ENCODE measurements at places on chromosomes 3 and 15. TPM values are rescaled to one million over a fixed set of nuclear protein-coding genes. Genes with fewer than 3 reads are reported as not detected.

The ITIH1 gene
- total RNA-seq = not detected

The OR4M2 gene
- total RNA-seq = not detected

The DCLK3 gene
- not detected for total RNA-seq

The POTEB gene
- not detected for total RNA-seq

The ABHD17C gene
- 2.5 TPM for total RNA-seq

The IMPG2 gene
- 1.1 TPM for total RNA-seq

The FBXW12 gene
- not detected for total RNA-seq

GRCh38 chr3:33908250-33908851, 109.9 kb downstream of the PDCD6IP start:
- no peaks in the 10 kb centered on the region for H3K36me3 ChIP-seq
- no peak for DNase-seq
- H3K4me1 ChIP-seq = no peaks in the 10 kb centered on the region
- no peak overlapping the region for H3K4me3 ChIP-seq
- H3K27me3 ChIP-seq = no peaks in the 10 kb centered on the region
- no peak overlapping the region for H3K27ac ChIP-seq

DNA sequence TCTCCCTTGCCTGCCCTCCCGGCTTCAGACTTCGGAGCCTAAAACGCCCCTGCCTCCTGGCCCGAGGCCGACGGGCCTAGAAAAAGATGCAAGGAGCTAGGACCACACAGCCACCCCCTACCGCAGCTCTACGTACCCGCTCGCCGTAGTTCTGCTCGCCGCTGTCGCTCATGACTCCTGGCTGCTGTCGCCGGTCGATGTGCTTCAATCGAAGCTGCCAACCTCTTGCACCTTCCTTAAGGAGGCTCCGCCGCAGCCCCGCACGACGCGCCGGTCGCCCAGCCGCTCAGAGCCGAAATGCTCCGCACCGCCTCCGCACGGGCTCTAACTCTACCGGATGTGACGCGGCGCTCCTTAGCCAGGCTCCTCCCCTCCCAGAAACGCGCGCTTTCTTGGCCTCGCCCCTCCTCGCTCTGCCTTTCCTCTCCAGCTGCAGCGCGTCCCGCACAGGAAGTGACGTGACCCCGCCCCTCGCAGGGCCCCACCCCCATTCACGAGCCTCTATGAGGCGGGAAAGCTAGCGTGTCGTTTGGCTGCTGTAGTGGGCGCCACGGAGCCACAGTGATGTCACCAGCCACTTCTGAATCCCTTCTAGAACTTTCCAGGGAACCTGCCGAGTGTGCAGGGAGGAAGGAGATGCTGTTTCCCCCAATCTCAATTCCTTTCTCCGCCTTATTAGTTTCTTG, at the start of gene TRA2B:
TRA2B (minus strand) TSS at position 326 of the 686 bp plus-strand sequence; CDS start at position 172, 154 bp downstream.
- H3K36me3 ChIP-seq = peaks cover 13% of the 10 kb centered on the region
- H3K27me3 ChIP-seq = no peaks in the 10 kb centered on the region
- H3K4me3 ChIP-seq = peak within 1 kb of the TSS; percentile 99
- peak within 1 kb of the TSS; percentile 100 for H3K27ac ChIP-seq
- peaks cover 41% of the 10 kb centered on the region for H3K4me1 ChIP-seq

DNA sequence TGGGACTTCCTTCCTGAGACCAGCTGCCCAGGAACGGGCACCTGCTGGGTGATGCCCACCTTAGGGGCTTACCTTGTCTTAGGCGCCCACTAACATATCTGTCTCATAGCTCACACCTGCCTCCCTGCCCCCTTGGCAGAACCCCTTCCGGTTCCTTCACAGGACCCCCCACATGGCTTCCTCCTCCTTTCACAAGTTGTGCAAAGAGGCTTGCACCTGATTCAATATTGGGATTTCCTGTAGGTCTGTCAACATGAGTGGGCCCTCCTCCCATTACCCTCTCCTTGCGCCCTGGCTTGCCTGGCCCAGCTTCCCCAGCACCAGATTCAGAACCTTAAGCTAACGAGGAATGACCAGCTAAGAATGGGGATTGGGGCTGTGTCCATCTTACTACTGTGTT, 633 bp downstream of the THPO start:
- peaks cover 25% of the 10 kb centered on the region for H3K4me1 ChIP-seq
- H3K27me3 ChIP-seq = peaks cover 38% of the 10 kb centered on the region
- DNase-seq = no peak
- no peak overlapping the region for H3K27ac ChIP-seq

- H3K27me3 ChIP-seq = no peaks in the 10 kb centered on the region
- DNase-seq = no peak
- H3K27ac ChIP-seq = no peak overlapping the region
- no peak overlapping the region for H3K4me3 ChIP-seq
- H3K36me3 ChIP-seq = peaks cover 54% of the 10 kb centered on the region
- peaks cover 16% of the 10 kb centered on the region for H3K4me1 ChIP-seq
Measured at GRCh38 chr3:48247401-48247811, 6.5 kb downstream of the ZNF589 start.

DNA sequence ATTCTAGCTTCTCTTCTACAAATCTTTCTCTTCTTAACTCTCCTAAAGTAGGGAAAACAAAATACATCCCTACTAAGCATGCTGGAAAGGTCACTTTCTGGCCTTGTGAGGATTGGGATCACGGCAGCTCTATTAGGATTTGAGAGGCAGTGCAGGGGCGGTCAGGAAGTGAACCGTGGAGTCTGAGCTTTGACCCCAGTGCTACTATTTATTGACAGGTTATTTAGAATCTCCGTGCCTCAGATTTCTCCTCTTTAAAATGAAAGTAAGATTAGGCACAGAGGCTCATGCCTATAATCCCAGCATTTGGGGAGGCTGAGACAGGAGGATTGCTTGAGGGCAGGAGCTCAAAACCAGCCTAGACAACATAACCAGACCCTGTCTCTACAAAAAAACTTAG, 42.0 kb upstream of the CHRM5 start:
- H3K27me3 ChIP-seq = no peaks in the 10 kb centered on the region
- H3K4me1 ChIP-seq = no peaks in the 10 kb centered on the region
- H3K27ac ChIP-seq = no peak overlapping the region
- H3K4me3 ChIP-seq = no peak overlapping the region
- no peak for DNase-seq

- peak overlapping the region; percentile 82 for H3K27ac ChIP-seq
- peak overlapping the region; percentile 16 for H3K4me3 ChIP-seq
- DNase-seq = no peak
- peaks cover 61% of the 10 kb centered on the region for H3K4me1 ChIP-seq
- H3K36me3 ChIP-seq = peaks cover 22% of the 10 kb centered on the region
Measured at GRCh38 chr3:152452318-152452717, 183.6 kb downstream of the MBNL1 start.

DNA sequence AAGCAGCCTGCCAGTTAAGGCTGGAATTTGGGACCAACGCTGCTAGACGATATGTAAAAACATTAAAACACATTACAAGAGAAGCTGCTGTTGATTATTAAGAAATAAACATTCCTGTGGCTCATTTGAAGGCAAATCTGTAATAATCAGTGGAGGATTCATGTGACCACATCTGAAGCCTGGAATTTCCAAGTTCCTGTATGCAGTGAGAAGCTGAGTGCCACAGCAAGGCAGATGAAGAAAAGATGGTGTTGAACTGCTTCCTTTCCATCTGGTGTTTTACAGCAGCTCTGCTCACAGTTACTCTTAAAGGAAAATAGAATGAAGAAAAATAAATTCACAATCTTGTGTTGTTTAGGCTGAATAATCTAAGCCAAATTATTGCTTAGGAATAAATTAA, 139.3 kb upstream of the ROBO2 start:
- H3K4me3 ChIP-seq = no peak overlapping the region
- no peaks in the 10 kb centered on the region for H3K36me3 ChIP-seq
- H3K4me1 ChIP-seq = no peaks in the 10 kb centered on the region
- H3K27ac ChIP-seq = no peak overlapping the region
- no peak for DNase-seq

DNA sequence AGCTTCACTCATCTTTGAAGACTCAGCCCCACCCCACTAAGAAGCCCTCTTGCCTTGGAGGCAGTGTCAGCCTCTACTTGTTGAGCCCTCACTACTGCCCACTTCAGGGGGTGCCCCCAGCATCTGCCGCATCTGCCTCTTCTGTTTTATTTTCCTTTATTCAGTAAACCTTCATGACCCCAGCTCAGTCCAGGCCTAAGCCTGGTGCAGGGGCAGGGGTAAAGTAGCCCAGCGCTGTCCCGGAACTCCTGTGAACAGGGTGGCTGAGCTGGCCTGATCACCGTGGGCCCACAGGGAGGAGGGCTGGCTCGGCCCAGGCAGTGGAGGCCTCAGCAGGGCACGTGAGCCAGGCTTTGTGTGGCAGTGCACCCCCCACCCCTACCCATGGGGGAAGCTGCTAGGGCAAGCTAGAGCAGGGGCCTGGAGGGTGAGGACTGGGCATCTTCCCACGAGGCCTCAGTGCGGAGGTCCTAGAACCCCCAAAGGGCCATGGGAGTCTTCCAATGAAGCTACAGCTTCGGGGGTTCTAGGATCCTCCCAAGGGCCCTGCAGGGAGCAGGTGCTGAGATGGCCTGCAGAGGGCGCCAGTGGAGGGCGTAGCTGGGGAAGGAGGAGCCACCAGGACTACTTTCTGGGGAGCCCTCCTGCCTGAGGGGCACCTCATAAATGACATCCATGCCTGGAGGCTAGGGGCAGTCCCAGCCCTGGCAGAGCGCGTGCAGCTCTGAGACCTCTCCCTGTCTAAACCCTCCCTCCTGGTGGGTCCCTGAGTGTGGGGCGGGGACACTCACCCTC, 36.0 kb downstream of the TSPAN3 start:
- H3K36me3 ChIP-seq = peaks cover 27% of the 10 kb centered on the region
- peaks cover 11% of the 10 kb centered on the region for H3K4me1 ChIP-seq
- peak overlapping the region; percentile 86 for H3K27ac ChIP-seq
- no peaks in the 10 kb centered on the region for H3K27me3 ChIP-seq
- no peak overlapping the region for H3K4me3 ChIP-seq

- H3K27me3 ChIP-seq = no peaks in the 10 kb centered on the region
- no peak overlapping the region for H3K27ac ChIP-seq
- H3K4me3 ChIP-seq = no peak overlapping the region
- no peaks in the 10 kb centered on the region for H3K36me3 ChIP-seq
- no peaks in the 10 kb centered on the region for H3K4me1 ChIP-seq
Measured at GRCh38 chr3:65948841-65949573, 89.7 kb downstream of the MAGI1 start.

DNA sequence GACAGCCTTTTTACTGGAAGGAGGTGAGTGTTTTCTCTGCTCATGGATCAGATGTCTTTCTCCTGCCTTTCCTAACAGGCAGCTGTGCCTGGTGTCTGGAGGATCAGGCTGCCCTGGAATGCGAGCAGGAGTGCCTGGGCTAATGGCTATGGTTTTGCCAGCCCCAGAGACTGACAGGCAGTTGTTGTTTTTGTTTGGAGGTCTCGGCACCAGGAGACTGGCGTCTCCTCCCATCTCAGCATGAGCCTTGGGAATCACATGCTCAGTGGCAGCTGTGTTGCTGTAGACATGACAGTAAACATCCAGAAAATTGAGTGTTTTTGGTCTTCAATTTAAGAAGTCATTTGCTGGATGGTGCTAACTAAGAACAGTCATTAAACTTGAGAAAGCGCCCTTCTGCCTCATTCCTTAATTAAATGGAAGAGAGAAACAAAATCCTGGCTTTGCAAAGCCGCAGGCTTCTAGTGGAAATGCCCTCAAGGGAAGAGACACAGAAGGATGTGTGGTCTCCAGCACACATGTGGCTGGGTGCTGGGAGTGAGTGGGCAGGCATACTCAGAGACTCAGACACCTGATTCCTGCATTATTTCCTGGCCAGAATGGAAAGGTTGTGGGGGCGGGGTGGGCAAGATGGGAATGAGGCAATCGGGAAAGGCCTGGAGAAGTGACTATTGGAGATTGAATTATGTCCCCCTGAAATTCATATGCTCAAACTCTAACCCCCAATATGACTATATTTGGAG, 97.0 kb upstream of the NMNAT3 start:
- no peaks in the 10 kb centered on the region for H3K4me1 ChIP-seq
- no peaks in the 10 kb centered on the region for H3K36me3 ChIP-seq
- DNase-seq = no peak
- no peak overlapping the region for H3K4me3 ChIP-seq

- H3K36me3 ChIP-seq = peaks cover 34% of the 10 kb centered on the region
- no peak overlapping the region for H3K27ac ChIP-seq
- no peak overlapping the region for H3K4me3 ChIP-seq
- H3K4me1 ChIP-seq = no peaks in the 10 kb centered on the region
- no peak for DNase-seq
- no peaks in the 10 kb centered on the region for H3K27me3 ChIP-seq
Measured at GRCh38 chr3:33665294-33665693, 52.8 kb downstream of the CLASP2 start.

- peaks cover 11% of the 10 kb centered on the region for H3K4me1 ChIP-seq
- no peak overlapping the region for H3K4me3 ChIP-seq
- H3K36me3 ChIP-seq = no peaks in the 10 kb centered on the region
Measured at GRCh38 chr15:60745469-60746061, 266.6 kb upstream of the ICE2 start.

DNA sequence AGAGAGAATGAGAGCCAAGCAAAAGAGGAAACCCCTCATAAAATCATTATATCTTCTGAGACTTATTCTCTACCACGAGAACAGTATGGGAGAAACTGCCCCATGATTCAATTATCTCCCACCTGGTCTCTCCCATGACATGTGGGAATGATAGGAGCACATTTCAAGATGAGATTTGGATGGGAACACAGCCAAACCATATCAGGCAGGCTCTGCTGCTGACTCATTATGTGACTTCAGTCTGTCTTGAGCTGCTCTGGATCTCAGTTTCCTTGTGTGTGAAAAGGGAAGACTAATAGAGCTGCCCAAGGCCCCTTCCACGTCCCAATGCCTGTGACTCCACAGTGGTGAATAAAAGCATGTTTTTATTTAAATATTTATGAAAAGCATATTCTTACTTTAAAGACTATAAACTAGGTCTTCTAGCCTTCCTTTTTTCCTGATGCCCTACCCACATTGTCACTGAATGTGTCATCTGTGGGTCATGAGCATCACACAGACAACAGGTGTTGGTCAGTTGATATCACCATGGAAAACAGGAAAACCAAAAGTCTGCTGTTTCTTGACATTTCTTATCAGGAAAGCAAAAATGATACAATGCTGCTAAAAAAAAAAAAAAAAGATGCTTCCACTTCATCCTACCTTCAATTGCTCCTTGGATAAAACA, 96.0 kb upstream of the PPP2R3A start:
- peaks cover 22% of the 10 kb centered on the region for H3K27me3 ChIP-seq
- no peak overlapping the region for H3K4me3 ChIP-seq
- no peak overlapping the region for H3K27ac ChIP-seq
- no peaks in the 10 kb centered on the region for H3K4me1 ChIP-seq

- no peaks in the 10 kb centered on the region for H3K36me3 ChIP-seq
- H3K27me3 ChIP-seq = peaks cover 2% of the 10 kb centered on the region
- H3K27ac ChIP-seq = no peak overlapping the region
- no peak for DNase-seq
- no peak overlapping the region for H3K4me3 ChIP-seq
Measured at GRCh38 chr3:14512942-14513327, 27.2 kb downstream of the GRIP2 start.

- H3K36me3 ChIP-seq = peaks cover 8% of the 10 kb centered on the region
- H3K27me3 ChIP-seq = no peaks in the 10 kb centered on the region
- no peak overlapping the region for H3K4me3 ChIP-seq
- no peak for DNase-seq
- H3K4me1 ChIP-seq = no peaks in the 10 kb centered on the region
Measured at GRCh38 chr3:60746695-60747416, 504.4 kb downstream of the FHIT start.
